ENCODE measurements at places on chromosomes 7 and 10. TPM values are rescaled to one million over a fixed set of nuclear protein-coding genes. Genes with fewer than 3 reads are reported as not detected.

Gene PAPOLB
- total RNA-seq = 0.05 TPM

DNA sequence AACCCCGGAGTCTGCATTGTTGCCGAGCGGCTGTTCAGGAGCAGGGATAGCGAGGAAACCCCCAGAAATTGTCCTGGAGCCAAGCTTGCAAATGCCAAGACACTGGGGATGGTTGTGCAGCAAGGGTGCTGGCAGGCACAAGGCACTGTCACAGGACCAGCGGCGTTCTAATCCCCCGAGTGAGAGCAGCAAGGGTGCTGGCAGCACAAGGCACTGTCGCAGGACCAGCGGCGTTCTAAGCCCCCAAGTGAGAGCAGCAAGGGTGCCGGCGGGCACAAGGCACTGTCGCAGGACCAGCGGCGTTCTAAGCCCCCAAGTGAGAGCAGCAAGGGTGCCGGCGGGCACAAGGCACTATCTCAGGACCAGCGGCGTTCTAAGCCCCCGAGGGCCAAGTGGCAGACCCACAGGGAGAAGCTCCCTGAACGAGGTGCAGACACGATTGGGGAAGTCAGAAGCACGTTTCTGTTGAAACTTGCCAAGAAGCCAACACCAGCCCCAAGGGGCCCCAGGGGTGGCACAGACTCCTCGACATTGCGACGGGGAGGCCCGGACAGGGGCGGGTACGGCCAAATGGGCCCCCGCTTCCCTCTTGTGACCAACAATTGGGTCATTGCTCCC is 40.4 kb upstream of the INPP5A start:
- no peak for DNase-seq

GRCh38 chr7:131011976-131012375 is 278.0 kb upstream of the KLF14 start:
- DNase-seq = no peak

DNA sequence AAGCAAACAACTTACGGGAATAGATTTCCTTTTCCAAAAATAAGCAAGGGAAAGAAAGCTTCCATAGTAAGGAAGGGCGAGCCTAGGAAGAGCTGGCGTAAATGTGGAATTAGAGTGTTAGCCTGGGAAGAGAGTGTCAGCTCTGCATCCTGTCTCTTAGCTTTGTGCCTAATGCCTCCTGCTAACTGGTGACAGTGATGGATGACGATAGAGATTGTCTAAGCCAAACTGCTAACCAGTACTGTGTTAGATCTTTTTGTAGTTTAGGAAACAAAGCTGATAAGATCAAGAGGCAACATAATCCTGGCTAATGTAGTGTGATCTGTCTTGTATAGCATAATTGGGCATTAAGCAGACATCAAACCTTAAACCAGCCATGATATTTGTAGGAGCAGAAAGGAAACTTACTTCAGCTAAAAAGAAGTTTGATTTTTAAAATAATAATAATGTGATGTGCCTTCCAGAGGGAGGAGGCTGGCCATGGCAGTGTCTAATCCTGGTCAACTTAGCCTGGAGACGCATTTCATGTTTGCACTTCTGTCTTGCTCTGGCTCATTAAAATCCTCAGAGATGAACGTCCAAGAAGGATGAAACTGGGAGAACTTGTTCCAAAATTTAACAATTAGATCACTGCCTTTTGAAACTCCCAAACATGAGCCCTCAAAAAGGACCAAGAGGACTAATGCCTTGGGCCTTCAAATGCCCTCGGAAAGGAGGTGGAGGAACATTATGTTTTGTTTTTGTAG is 85.1 kb downstream of the FAM204A start:
- no peak for DNase-seq

DNA sequence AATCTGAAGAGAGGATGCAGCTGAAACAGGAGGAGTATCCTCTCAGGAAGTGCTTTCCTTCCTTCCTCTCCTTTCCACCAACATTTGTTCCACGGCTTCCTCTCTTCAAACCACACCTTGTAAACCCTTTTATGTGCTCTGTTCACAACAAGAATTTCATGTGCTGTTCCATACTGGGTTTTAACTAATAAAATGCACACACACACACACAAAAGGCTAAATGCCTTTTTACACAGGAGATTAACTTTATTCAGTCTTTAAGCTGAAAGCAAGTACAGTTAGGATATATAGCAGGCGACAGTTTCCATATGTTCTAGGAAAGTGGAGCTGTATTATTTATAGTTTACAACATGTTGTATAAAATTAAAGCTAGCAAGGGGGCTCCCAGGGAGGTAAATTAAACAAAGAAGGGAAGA is 106.7 kb downstream of the REEP3 start:
- no peak for DNase-seq

- DNase-seq = no peak
These were observed 61.5 kb downstream of the NKX6-2 start for GRCh38 chr10:132724446-132724845.

GRCh38 chr7:3559278-3559677 is 258.2 kb downstream of the SDK1 start:
- no peak for DNase-seq

GRCh38 chr7:155861480-155861868 is 49.2 kb upstream of the SHH start:
- DNase-seq = no peak

Measured in left ventricle myocardium superior (tissue), 1 donor.